ENCODE measurements at places on chromosomes 5 and 9.

GRCh38 chr9:135241381-135242048 is 154.0 kb downstream of the OLFM1 start:
- no peak for DNase-seq

DNA sequence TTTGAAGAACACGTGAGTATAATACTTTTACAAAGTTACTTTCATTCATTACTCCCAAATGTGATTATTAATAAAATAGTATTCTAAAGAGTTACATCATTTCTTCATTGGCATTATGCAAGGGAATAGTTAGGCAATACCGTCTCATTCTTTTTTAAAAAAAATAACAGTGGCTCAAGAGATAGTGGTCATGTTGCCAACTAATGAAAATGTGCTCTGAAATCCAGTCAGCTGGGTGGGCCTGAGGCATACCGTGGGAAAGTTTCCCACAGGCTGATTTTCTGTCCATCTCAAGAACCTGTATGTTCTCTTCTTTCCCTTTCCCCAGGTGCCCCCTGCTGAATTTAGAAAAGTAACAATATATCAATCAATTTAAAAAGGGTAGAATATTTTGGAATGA is 40.8 kb upstream of the ROPN1L start:
- DNase-seq, result no peak

DNA sequence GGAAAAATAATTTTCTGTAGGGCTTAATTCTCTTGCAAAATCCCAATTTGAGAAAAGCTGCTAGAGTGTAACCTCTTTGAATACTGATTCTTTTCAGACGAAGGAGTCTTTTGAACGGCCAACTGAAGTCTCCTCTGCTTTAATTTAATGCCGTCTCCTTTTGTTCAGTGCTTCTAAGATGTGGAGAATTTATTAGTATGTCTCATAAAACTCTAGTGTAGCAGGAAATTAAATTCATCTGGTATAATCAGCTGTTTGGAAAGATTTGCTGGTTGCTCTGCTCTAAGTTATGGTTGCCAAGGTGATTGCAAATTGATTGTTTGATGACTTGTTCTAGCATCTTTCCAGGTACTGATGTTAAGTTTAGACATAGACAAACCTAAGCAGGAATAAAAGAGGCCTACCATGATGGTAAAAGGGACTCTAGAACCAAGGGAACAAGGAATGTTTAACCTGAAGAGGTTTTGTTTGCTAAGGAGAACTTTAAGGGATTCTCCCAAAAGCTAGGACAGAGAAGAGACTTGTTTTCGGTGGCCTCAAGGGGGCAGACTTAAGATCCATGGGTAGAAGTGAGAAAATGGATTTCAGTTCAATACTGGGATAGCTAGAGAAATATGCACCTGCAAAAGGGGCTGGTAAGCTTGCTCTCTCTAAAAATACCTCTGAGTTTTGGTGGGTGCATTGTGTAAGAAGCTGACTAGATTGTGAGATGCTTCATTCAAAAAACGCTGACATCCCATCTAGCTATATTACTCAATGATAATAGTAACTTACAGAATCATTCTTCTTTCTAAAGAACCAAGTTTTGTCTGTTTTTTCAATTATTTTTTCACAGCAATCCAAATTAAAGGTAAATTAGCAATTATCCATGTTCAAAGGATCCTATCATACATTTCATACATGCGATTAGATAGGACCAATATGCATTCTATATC is 5.7 kb upstream of the ADRB2 start:
- DNase-seq, result peak; percentile 8

GRCh38 chr5:103793595-103794182 is 231.1 kb upstream of the NUDT12 start:
- DNase-seq, result no peak

DNA sequence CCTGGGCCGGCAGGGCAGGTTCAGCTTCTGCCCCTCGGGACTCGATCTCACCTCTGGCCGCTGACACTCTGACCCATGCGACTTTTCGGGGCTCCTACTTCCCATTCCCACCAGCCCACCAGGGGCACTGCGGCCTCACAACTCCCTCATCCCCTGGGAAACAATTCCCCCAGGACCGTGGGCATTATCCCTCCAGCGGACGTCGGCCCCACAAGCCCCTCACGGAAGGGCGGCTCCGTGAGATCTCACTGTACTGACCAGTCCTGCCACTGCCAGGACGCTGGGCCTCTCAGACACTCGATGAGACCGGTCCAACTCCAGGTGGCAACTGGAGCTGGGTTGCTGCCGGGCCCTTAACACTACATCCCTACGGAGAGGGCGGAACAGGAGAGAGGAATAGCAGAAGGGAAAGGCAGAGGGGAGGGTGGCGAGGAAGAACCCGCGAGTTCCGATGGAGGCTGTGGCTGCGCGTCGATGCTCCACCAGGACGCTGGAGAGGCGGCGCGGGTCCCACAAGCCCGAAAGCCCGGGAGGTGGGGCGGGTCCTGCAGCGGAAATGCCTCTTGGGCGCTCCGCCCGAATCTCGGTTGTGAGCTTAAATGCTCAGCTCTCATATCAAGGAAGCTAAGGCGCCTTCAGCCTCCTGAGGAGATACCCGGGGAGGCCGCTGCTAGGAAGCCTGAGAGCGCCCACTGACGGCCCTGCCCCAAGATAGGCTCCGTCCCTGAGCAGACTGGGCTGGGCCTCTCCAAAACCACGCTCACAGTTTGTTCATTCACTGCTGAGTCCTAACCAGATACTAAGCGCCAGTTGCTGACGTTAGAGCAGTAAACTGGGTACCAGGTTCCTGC is 36.3 kb downstream of the VCP start:
- DNase-seq, result no peak

- DNase-seq, result no peak
Observed at GRCh38 chr9:69658987-69659675, 13.0 kb downstream of the APBA1 start.

DNA sequence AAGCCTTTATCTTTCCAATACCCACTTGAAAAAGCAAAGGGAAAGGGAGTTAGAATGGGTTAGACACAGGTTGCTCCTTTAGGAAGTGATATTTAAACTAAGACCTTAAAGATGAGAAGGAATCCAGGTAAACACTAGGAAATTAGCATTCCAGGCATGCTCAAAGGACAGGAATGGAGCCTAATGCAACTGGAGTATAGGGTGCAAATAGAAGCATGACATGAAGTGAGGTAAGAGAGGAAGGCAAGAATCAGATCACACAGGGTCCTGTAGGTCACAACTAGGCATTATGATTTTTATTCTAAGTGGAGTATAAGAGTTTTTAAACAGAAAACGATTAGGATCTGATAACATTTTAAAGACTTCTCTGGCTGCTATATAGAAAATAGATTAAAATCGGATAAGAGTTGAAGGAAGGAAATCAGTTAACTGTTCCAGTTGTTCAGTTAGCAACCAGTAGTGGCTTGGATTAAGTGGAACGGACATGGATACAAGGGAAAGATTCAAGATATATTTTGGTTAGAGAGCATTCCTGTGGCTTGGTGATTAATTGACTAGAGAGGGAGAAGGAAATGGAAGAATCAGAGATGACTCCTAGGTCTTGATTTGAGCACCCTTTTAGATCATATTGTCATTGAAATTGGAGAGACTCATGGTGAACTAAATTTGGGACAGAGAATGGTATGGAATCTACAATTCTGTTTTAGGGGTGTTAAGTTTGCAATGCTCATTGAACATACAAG is 95.9 kb downstream of the FBXO4 start:
- no peak for DNase-seq

GRCh38 chr5:135887881-135888614 is 7.6 kb downstream of the IL9 start:
- DNase-seq, result no peak

DNA sequence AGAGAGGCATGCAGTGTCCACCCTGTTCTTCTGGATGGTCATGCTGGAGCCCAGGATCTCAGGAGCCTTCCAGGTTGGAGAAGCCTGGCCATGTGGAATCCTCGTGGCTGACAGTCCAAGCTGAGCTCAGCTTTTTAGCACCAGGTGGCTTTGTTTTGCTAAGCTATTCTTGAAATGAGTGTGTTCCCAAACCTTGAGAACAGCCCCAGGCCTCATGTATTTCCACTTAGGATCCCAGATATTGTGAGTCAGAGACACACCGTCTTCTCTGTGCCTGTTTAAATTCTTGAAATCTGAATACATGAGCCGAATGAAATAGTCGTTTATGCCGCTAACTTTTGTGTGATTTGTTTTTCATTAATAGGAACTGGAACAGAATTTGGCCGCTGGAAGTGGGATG is 61.2 kb downstream of the IRX2 start:
- no peak for DNase-seq

GRCh38 chr5:121164632-121165031 is 687.0 kb upstream of the FTMT start:
- DNase-seq, result no peak

DNA sequence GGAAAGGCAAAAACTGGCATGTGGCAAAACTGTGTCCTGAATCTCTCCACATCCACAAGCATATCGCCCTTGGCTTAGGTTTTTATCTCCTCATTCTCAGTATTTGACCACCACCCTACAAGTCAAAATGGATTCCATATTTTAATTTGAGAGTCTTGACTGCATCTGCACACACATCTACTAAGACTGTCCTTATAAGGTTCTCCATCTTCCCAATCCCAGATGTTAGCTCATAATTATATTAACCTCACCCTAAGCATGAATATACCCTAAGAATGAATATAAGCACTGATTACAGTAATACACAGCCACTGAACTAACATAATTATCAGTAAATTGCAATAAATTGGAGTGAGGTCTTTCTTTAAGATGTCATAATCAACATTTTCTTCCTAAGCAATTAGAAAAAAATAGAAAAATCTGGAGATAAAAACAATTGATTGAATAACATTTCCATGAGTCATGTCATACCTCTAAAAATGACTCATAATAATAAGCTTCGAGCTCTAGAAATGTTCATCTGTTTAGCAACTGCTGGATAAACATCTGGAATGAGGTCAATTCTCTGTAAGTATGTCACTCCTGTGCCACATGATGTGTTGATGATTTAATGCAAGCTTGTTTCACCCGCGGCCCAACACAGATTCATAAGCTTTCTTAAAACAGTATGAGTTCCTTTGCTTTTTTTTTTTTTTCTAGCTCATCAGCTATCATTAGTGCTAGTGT is 39.9 kb upstream of the PAM start:
- DNase-seq, result no peak

DNA sequence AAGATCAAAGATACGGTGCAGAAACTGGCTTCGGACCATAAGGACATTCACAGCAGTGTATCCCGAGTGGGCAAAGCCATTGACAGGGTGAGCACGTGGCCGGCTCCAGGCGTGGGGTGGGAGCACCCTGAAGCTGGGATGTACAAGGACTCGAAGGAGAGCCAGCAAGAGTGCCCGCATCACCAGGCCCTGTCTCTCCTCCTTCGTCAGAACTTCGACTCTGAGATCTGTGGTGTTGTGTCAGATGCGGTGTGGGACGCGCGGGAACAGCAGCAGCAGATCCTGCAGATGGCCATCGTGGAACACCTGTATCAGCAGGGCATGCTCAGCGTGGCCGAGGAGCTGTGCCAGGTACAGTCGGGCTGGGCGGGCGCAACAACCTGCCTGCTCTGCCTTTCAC is 11.0 kb downstream of the NHP2 start:
- no peak for DNase-seq

DNA sequence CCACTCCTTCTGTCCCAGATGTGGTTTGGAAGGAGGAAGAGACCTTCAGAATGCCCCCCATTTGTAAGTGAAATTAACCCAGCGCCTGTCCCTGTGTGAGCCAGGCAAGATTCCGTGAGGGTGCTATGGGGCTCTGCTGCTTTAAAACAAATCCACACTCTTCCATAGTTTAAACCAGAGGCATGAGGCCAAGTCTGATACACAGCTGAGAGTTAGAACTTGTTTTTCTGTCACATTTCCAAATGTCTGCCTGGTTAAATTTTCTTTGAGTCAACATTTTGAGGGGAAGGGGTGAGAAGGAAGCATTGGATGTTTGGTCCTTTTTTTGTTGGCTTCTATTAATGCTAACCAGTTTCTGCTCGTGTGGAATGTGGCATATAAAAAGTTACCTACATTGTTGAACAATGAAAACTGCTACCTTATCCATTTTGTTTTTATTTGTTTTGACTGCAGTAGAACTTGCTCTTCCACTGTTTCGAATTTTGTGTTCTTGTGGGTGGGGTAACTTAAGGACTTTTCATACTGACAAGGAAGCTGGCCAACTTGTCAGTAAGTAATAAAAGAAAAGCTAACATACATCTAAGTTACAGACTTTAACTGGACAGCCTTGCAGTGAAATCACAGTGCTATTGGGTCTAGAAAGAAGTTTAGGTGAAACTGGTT is 12.9 kb downstream of the RGMB start:
- DNase-seq, result no peak

- no peak for DNase-seq
Observed at GRCh38 chr9:71638627-71639026, 129.7 kb downstream of the CEMIP2 start.

DNA sequence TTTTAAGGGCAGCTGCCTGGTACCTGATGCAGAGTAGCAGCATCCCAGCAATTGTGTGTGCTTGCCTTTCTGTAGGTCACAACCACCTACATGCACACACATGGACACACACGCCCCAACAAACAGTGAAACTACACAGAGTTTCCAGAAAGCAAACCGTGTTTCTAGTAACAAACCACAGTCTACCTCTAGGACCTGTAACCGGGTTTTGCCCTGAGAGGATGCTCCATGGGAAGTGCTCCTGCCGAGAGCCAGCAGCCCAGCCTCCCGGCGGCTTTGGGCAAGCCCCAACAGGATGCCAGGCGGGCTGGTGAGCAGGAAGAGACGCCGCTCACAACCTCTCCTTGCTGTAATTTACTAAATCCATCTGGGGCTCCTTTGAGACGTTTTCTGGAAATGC is 4.1 kb upstream of the TCF7 start:
- DNase-seq, result no peak

DNA sequence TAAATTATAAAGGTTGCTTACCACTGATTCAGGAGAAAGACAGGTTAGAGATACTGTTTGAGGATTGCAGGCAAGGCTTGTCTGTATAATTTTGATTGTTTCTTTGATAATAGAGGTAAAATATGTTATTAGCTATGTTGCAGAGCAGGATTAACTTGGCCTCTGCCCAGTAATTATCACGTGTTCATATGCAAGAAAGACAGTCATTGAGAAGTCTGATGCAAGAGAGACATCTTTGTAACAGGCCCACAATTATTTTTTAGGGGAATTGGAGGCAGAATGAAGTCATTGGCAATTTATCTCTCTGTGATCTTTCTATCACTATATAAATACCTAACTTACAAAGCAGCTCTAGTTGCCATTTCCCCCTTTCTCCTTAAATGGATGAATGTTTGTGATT is 46.0 kb downstream of the SLC44A1 start:
- DNase-seq, result no peak

- DNase-seq, result no peak
Observed at GRCh38 chr9:133948561-133949485, 43.3 kb downstream of the VAV2 start.

- no peak for DNase-seq
Observed at GRCh38 chr5:98432378-98432777, 341.1 kb upstream of the RGMB start.

- no peak for DNase-seq
Observed at GRCh38 chr9:114055061-114055460, 23.0 kb downstream of the AMBP start.

DNA sequence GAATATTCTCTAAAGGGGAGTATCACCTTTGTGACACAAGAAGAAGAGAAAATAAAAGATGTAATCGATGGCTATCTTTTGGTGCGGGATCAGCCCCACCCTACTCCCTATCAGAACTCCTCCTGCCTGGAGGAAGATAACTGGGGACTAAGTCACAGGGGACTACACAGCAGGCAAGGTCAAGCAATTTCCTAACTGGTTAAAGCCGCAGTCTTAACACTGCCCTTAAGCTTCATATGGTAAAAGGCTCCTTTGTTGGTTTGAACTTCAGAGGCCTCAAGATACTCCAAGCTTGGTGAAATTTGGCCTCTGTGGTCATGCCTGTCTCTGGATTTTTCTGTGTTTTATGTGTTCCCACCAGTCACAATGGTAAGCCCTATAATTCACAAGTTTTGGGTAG is 1.3 kb upstream of the SHISAL2B start:
- DNase-seq, result no peak
